ENCODE measurements at places on chromosomes 3 and 15. TPM values are rescaled to one million over a fixed set of nuclear protein-coding genes. Genes with fewer than 3 reads are reported as not detected.

GRCh38 chr3:105791919-105792786 lies 76.7 kb downstream of the CBLB start:
- no peak for DNase-seq

DNA sequence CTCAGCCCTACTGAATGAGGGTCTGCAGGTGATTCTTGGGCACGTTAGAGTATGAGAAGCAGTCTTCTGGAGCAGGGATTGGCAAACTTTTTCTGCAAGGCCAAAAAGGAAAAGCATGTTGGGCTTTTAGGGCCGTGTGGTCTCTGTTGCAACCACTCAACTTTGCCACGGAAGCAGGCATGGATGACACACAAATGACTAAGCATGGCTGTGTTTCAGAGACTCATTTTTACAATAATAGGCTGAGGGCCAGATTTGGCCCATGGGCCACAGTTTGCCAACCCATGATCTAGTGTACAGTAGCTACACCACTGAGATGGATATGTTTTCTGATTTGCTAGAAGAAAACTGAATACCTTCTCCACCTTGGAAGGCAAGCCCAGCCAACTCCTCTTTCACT lies 66.1 kb upstream of the PRICKLE2 start:
- DNase-seq = no peak

GRCh38 chr3:132522353-132522752 lies 74.7 kb upstream of the ACKR4 start:
- no peak for DNase-seq

GRCh38 chr3:123352134-123352554 lies 96.7 kb downstream of the ADCY5 start:
- DNase-seq = no peak

DNA sequence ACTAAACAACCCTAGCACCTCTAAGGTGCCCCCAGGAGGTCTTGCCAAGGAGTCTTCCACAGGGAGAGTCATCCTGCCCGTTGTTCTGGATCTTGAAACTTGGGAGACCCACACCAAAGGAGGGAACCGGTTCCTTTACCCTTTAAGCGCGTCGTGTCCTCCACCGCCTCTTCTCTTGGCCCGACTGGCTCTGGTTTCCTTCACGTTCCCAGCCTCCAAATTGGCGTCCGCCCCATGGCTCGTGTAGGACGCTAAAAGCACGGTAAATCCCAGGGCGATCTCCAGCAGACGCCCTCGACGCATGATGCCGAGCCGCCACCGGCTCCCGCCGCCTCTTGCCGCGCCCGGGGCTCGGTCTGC lies 1.1 kb downstream of the FBN1 start:
- DNase-seq = no peak

DNA sequence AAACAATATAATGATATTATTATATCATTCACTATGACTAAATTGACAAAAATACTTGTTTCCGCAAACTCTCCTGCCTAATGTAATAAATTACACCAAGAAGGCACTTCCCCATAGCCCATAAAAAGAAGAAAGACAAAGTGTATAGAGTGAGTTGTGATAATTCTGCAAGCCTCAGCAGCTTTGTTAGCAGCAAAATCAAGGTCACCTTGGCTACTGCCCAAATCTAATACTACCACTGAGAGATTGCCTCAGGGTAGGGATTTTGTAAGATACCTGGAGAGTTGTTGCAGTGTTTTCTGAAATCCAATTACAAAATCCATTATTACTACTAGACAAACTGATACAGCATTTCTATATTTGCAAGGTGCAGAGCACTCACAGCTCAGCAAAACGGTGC lies 503.5 kb downstream of the FGF12 start:
- no peak for DNase-seq

DNA sequence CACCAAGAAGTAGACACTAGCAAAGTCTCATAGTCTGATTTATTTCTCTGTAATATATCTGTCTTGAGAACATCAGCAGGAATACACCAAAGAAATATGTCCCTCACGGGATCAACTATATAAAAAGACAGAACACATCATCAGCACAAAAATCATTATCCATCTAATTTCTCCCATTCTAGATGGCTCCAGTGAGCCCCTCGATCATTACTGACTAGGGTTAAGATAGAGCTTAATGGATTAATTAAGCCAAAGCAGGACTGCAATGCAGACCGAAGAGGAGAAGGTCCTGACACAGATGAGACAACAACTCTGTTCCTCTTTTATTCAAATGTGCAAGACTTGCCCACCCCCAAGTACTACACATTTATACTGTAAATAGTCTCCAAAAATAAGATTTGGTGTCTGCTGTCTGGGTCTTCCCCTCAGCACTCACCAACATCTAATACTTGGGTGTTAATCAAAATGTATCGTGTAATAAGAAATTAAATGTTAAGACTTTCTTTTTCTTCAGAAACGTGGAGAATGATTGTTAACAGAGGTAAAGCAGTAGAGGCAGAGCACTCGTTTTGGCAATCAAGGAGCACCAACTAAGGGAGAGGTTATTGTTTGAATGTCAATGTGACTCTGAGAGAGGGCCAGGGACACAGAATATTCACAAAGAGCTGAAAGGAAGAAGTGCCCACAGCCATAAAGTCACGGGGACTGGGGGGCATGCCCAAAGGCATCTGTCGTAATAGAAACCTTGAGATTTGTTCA lies 133.6 kb downstream of the TIGIT start:
- DNase-seq = no peak

DNA sequence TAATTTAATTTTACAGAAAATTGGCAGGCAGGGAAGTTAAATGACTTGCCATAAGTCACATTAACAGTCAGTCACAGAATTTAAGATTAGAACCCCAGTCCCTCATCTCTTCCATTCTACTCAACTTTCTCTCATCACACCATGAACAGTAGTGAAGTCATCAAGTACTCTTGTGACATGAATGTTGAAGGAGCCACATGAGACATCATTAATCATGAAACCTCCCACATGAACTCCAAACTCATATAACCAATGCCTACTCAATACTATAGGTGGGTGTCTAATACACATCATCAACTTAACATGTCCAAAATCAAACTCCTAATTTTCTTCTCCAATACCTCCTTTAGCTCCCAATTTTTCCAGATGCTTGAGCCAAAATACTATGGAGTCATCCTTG lies 19.5 kb downstream of the PHC3 start:
- no peak for DNase-seq

- DNase-seq = no peak
These were observed 143.7 kb downstream of the NR2F2 start for GRCh38 chr15:96474231-96474664.

GRCh38 chr3:76789237-76789636 lies 250.7 kb upstream of the ROBO2 start:
- DNase-seq = no peak

DNA sequence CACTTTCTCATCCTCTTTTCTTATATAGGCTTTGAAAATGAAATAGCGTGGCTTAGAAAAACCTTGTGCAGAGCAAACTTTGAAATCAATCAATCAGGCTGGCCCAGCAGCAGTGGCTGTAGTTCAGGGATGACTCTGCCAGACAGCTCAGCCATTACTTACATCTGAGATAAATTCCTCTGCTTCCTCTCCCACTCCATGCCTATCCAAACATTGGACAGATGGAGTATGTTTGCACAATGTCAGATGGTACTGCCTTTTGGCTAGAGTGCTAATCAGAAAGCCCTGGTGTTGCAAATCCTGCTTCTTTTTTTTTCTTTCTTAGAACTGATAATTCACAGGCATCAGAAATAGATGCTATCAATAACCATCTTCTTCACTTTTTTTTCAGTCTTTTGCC lies 1065.1 kb downstream of the AGBL1 start:
- no peak for DNase-seq

DNA sequence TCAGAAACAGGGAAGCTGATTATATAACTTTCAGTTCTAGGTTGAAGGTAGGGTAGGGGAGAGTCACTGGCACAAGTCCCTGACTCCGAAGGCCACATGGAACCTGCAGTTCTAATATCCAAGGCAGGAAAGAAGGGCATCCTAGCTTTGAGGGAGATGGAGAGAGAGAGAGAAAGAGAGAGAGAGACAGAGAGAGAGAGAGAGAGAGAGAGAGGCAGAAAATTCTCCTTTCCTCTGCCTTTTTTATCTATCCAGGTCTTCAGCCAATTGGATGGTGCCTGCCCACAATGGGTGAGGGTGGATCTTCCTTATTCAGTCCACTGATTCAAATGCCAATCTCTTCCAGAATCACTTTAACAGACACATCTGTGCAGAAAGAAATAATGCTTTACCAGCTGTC lies 35.7 kb upstream of the TMEM45A start:
- no peak for DNase-seq

DNA sequence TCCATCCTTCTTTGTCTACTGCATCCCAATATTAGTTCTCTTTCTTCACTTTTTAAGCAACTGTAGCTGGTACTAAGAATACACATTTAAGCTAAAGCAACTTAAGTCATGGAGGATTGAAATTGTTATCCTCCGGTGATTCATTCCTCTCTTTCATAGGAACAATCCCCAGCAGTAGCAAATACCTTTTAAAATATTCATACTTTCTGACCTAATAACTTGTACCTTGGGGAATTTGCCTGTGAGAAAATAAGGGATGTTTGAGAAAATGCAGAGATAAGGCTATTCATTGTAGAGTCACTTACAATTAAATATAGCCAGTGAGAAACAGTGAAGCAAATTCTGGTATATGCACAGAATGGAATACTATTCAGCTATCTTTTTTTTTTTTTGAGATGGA lies 66.0 kb downstream of the VPS13C start:
- no peak for DNase-seq

- DNase-seq = no peak
These were observed 15.9 kb downstream of the SNX1 start for GRCh38 chr15:64111679-64112050.

DNA sequence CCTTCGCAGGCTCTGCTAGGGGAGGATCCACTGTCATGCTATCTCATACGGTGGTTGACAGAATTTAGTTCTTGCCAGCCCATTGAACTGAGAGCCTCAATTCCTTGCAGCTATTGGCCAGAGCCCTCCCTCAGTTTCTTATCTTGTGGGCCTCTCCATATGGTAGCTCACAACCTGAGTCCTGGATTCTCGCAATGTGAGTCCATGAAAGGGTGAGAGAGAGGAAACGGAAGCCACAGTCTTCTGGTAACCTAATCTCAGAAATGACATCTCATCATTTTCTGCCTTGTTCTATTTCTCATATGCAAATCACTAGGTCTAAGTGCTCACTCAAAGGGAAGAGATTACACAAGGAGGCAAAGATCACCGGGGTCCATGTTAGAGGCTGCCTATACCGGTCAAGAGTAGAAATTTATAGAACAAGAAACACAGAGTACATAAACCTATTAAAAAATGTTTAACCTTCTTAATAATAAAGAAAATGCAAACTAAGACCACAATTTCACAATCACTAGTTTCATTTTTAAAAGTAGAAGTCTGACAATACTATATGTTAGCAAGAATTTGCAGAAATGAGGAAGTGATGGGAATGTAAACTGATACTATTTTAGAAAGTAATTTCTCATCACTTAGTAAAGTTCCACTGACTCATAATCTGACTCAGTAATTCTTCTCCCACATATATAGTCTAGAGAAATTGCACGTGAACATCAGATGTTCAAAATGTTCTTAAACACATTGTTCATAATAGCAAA lies 378.4 kb upstream of the AGTR1 start:
- DNase-seq = no peak

DNA sequence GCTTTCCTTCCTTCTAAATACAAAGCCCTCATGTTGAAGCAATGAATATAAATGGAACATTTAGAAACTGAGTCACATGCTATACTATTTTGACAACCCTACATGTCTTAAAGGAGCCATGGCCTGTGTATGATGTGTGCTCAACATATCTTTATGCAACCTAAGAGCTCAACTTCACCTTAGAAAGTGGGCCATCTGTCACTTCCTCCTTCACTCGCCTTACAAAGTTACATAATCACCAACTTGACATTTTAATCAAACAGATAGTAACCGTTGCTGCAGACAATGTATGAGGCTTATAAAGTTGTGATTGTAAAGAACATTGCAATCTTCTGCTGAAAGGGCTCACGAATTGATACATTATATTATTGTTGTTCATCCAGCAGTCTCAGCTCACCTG lies 163.6 kb downstream of the SERPINI1 start:
- DNase-seq = no peak

DNA sequence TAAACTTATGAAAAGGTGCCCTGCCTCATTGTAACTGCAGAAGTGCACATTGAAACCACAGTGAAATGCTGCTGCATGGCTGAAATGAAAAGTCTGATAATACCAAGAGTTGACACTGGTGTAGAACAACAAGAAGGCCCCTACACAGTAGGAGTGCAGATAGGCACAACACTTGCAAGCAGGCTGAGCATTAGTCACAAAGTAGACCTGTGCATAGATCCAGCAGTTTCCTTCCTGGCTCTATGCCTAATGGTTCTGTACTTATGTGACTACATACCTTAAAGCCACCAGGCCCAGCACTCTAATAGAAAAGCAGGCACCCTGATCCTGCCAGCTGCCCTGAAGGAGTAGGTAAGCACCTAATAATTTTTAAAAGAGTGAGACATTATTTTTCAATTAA lies 41.8 kb downstream of the PRR23E start:
- DNase-seq = no peak

- DNase-seq = no peak
These were observed 3.1 kb downstream of the C3orf62 start for GRCh38 chr3:49273825-49274532.

DNA sequence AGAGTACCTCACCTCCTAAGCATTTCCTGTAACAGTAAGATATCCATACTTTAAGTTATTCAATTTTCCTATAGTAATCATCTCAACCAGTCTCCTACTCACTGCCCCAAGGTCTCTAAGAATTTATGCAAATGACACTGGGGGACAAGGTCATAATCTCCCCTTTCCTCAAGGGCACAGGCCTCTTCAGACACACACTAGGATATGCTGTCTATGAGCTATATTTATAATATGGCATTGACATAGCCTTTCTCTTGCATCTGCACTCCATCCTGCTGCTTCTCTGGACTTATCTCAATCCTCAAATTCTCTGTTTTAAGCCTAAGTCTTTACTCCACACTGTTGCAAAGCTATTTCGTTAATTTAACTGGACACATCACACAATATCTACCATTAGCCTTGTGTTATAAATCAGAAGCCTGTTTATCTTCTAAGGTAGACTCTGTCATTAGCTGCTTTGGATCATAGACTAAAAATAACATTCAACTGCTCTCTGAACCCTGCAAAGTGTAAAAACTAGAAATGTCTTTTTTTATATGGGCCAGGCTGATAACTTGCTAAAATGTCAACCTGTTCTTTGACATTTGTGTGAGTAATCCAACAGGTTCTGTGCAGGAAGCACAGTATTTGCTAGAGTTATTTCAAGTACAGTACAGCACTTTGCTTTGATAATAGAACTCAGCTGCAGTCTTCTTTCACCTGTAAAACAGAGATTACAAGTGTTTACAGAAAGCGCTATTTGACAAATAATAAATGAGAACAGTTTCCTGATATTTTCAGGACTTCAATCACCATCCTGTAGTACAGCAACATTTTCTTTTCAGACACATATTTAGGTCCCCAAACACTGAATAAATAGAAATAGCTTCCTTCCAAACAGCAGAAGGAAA lies 17.8 kb upstream of the SEC62 start:
- DNase-seq = no peak

Gene GOLGA6B
- total RNA-seq = not detected

Gene CD80
- total RNA-seq = 6.2 TPM

Gene TRPM1
- total RNA-seq = 0.09 TPM

Gene C3orf20
- total RNA-seq = not detected

Gene CYP8B1
- total RNA-seq = not detected

Gene ITIH1
- total RNA-seq = 0.52 TPM

Gene CTDSPL
- total RNA-seq = 4.4 TPM

Gene DLL4
- 5.2 TPM for total RNA-seq

Gene WDR82
- total RNA-seq = 60.5 TPM

Gene FRMD4B
- 21.7 TPM for total RNA-seq

Gene TNNC1
- 5.5 TPM for total RNA-seq

Gene FYTTD1
- 41.2 TPM for total RNA-seq

Gene CCRL2
- 10.1 TPM for total RNA-seq

Gene DOCK3
- 0.05 TPM for total RNA-seq
